Muscle of arm (tissue), 14 donors: ENCODE measurements at places on chromosomes 12 and 14. TPM values are rescaled to one million over a fixed set of nuclear protein-coding genes. Genes with fewer than 3 reads are reported as not detected.

The SERPINA12 gene
- not detected for polyA plus RNA-seq

DNA sequence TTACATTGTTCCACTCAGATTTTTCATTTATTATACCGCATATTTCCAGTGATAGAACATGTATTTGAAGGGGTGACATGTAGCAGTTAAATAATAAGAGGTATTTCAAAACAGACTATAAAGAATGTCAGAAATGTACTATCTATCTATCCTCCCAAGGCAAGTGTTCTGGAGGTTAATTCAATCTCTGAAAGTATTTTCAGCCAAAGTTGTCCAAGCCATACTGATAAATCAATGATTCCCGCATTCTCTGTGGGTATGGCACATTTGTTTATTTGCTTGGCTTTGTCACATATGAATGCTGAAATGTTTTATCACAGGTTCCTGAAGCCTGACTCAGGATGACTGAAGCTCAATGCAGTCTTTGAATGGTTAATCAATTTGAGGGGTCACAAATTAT lies 35.8 kb downstream of the KCNH5 start:
- no peak for DNase-seq

DNA sequence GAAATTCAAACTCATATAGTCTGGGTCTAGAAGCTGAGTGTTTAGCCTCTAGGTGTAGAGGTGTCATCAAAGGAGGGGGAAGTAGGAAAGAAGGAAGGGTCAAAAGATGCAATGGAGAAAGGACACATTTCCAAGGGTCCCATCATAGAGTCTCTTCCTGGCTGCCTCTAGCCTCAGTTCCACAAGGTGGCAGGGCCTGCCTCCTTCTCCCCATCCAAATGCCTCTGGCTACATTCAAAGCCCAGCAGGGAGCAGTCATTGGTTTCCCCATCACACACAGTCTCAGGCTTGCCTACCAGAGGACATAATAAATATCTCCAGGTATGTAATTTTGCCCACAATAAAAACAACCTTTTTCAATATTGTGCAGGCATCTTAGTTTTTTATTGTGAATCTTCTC lies 2.1 kb upstream of the CCT2 start:
- no peak for DNase-seq

GRCh38 chr14:61553730-61554641 lies 141.3 kb upstream of the HIF1A start:
- DNase-seq = no peak

DNA sequence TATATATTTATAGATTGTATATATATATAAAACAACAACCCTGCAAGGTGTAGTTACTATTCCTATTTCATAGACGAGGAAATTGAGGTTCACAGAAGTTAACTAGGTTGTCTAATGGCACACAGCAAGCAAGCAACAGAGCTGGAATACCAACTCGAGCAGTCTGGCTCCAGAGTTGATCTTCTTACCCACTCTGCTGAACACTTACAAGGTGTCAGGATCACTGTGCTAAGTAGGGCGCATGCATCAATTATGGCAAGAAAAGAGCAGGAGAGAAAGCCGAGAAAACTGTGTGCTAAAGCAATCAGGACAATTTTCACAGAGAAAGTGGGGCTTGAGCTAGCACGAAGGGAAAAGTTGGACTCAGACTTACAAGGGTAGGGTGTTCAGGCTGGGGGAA lies 15.9 kb upstream of the ARMH4 start:
- no peak for DNase-seq

- no peak for DNase-seq
These were observed 393.3 kb upstream of the PRICKLE1 start for GRCh38 chr12:42982828-42983227.

- no peak for DNase-seq
These were observed 521 bp upstream of the PCED1B start for GRCh38 chr12:47078733-47079467.

- no peak for DNase-seq
These were observed 8.4 kb downstream of the PLBD2 start for GRCh38 chr12:113366827-113367226.

DNA sequence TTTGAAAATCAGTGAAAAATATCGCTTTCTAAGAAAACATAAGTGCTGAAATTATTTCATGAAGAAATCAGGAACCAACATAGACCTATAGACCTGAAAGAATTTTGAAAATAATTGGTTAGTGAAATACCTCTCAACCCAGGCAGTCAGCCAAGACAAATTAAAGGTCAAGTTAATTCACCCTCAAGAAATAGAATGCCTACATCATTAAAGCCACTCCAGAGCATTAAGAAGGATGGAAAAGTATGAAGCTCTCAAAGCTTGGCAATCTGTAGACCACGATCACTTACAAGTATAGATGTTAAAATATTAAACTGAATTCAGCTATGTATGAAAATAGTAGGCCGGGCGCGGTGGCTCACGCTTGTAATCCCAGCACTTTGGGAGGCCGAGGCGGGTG lies 48.3 kb downstream of the SFSWAP start:
- no peak for DNase-seq

GRCh38 chr14:76918782-76919394 lies 92.7 kb downstream of the LRRC74A start:
- peak; percentile 94 for DNase-seq

DNA sequence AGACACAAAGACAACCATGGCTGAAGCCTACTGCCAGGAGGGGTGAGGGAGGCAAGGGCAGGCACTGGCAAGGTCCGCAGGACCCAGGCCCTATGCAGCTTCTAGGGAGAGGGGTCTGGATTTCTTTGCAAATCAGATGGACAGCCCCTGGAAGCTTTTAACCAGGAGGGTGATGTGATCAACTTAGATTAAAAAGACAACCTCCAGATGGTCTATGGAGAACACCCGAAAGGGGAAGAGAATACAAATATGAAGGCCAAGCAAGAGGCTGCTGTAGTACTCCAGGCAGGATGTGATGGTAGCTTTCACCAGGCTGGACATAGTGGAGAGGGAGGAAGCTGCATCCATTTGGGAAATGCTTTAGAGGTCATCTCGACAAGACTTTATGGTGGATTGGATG lies 83.3 kb upstream of the TSPAN11 start:
- no peak for DNase-seq

GRCh38 chr14:81797315-81797714 lies 263.7 kb upstream of the SEL1L start:
- peak; percentile 91 for DNase-seq

GRCh38 chr12:29783773-29784666 lies at the start of gene TMTC1:
TSS of gene TMTC1 (minus strand) at chr12:29783942. CDS start at chr12:29783751, 191 bp downstream.
- DNase-seq = peak; percentile 75

GRCh38 chr12:6947615-6948014 lies 3.5 kb upstream of the PTPN6 start:
- no peak for DNase-seq

The CAPRIN2 gene
- polyA plus RNA-seq = 29.8 TPM

DNA sequence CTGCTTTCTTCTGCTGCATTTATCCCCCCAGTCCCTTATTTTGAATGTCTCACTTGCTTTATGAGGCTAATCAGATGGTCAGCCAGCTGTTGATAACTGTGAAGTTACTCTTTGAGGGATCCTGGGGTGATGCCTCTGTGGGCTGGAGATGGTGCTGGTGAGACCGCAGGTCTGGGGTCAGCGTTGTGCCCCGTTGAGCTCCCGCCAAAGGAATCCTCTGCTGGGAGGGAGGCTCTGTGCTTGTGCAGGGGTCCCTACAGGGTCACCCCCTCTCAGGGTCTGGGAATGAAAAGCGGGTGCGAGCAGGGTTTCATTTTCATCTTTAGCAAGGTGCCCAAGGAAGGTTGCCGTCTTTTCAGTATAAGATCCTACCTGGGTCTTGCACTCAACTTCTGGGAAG lies 161.2 kb upstream of the RTL1 start:
- no peak for DNase-seq

DNA sequence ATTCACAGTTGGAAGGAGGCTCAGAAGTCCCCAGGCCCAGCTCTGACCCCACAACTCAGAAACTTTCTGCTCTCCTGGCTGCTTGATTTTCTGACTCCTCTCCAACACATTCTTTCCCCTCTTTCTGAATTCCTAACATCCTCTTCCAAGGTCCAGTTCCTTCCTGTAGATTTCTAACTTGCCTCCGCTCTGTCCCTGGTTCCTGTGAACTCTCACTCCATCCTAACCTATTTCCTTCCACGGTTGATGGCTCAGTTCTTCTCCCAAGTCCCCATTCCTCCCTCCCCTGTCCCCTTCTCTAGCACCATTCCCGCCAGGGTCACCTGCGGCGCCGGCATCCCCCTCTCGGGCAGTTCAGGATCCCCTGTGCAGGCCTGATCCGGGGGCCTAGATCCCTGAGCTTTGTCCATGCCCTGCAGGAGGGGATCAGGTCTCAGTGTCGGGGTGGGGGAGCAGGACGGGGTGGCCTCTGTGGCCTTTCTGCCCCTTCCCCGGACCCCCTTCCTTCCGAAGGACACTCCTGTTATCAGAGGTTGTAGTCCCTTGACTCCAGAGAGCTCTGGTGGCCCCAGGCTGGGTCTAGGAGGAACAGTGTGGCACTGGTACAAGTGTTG lies 6.0 kb upstream of the SLC22A17 start:
- DNase-seq = no peak

DNA sequence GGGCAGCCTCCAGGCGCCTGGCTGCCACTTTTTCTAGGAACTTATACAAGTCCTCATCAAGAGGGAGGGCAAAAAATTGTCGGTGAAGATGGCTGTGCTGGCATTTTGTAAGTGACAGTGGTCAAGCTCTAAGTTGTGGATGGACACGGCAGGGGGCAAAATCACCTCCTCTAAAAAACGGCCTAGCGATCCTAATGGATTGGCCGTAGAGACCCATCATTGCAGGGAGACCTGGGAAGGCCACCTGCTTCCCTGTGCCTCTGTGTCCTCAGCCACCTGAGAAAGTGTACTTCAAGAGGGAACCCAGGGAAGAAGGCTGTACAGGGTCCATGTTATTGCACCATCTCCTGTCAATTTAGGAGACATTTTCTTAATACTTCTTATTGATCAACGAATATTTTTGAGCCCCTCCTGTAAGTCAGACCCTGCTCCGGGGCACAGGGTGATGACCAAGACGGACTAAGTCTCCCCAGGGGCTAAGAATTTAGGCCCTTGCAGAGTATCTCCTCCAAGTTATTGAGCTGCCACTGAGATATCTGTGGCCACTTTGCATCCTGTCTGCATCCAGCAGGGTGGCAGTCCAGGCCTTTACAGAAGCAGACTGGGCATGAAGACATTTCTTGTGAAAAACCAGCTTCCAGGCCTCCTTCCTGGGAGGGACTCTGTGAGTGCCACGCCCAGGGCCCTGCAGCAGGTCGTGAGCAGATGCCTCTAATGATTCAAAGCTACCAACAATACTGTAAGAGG lies 40.5 kb downstream of the PSMA6 start:
- no peak for DNase-seq

The PCED1B gene
- polyA plus RNA-seq = 0.73 TPM

DNA sequence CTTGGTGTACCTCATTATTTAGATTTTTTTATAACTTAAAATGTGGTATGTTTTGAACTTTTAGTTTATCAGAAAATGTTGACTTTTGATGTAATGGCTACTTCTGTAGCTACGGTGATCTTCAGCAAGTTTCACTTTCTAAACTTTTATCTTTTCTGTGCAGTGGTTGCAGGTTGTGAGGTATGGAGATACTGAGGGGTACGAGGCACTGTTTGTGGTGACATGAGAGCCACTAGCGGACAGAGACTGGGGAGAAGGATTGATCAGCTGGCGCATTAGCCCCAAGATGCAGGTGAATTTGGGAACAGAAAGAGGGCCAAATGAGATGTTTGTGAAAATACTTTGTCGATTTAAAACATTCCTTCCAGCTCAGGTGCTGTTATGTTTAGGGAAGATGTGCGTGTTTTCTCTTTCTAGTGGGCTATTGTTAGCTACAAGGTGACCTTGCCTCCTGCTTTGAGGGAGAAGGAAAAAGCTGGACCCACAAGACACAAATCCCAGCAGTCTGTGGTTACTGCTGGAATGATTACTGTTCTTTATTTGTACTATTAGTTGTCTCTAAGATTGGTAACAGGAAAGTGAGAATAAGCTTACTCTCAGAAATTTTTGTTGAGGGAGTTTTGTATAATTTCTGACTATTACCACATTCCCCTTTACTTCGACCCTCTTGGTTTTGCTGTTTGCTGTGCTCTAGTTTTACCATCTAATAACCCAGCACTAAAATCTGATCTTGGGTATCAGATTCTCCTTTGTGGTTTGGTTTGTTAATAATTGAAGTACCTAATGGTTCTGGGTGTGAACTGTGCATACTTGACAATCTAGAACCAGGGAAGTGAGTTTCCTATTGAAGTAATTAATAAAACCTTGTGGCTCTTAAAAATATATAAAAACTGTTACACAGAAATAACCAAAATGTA lies 61.7 kb downstream of the FBXO34 start:
- no peak for DNase-seq

The ACOT6 gene
- polyA plus RNA-seq = not detected

- peak; percentile 59 for DNase-seq
These were observed 29.2 kb downstream of the ZCCHC8 start for GRCh38 chr12:122471324-122472226.

GRCh38 chr12:16277585-16277984 lies at the start of gene SLC15A5:
TSS of gene SLC15A5 (minus strand) at chr12:16277685. CDS start at chr12:16277685, 0 bp downstream.
- no peak for DNase-seq

DNA sequence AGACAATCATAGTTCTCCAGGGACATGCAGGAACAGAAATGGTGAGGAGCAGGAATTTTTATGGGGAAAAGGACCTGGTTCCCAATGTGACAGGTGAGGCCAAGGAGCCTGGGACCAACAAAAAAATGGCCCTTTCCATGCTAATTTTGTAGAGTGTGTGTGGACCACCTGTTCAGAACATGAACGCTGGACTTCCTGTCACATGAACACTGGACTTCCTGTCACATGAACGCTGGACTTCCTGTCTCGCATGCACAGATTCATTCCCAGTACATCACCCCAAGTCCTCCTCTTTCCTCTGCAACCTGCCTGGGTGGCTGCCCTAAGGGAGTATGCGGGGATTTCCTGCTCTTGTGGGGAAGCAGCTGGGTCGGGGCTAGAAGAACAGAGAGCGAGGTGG lies 10.1 kb downstream of the FGF6 start:
- DNase-seq = no peak

The CTSG gene
- not detected for polyA plus RNA-seq
